ENCODE measurements at places on chromosomes 1 and 21. TPM values are rescaled to one million over a fixed set of nuclear protein-coding genes. Genes with fewer than 3 reads are reported as not detected.

The LCE2D gene
- not detected for total RNA-seq

The C1orf115 gene
- total RNA-seq, result 0.58 TPM

The TMEM240 gene
- 1.5 TPM for total RNA-seq

The BCAN gene
- under 0.01 TPM for total RNA-seq

The RGSL1 gene
- not detected for total RNA-seq

The THEM5 gene
- not detected for total RNA-seq

The IFI16 gene
- 107 TPM for total RNA-seq

The CD48 gene
- total RNA-seq, result not detected

The ARHGEF16 gene
- 0.38 TPM for total RNA-seq

The KIF26B gene
- 9.3 TPM for total RNA-seq

The IRF6 gene
- 0.19 TPM for total RNA-seq

The HES3 gene
- total RNA-seq, result not detected

The VWA5B1 gene
- not detected for total RNA-seq

The MYCL gene
- total RNA-seq, result 2.3 TPM

The TMEM82 gene
- not detected for total RNA-seq

The PADI3 gene
- total RNA-seq, result not detected

The ELF3 gene
- total RNA-seq, result 2.5 TPM

The INTS3 gene
- total RNA-seq, result 29.7 TPM

The EXOC8 gene
- total RNA-seq, result 22.6 TPM

The SGIP1 gene
- 22.4 TPM for total RNA-seq

The CA6 gene
- not detected for total RNA-seq

The MAD2L2 gene
- total RNA-seq, result 26.2 TPM

The SLAMF1 gene
- total RNA-seq, result not detected

The BNIPL gene
- 0.38 TPM for total RNA-seq

The TCP10L gene
- 0.19 TPM for total RNA-seq

The ASAP3 gene
- 10.5 TPM for total RNA-seq

The EPHA8 gene
- not detected for total RNA-seq

The OR2L2 gene
- not detected for total RNA-seq

The ERG gene
- total RNA-seq, result 0.56 TPM

The AIRE gene
- 0.28 TPM for total RNA-seq

The KCNA3 gene
- 0.28 TPM for total RNA-seq

The LCE3D gene
- not detected for total RNA-seq

The NHLH1 gene
- total RNA-seq, result not detected
